Endothelial cell of umbilical vein (primary cell): ENCODE measurements at places on chromosomes 2 and 18. TPM values are rescaled to one million over a fixed set of nuclear protein-coding genes. Genes with fewer than 3 reads are reported as not detected.

Gene PTH2R
- not detected in 2 replicates for polyA plus RNA-seq

Gene EDAR
- polyA plus RNA-seq, result not detected in 2 replicates

Gene NEU4
- not detected in 2 replicates for polyA plus RNA-seq

Gene PSD4
- polyA plus RNA-seq, result 0.01 TPM in 1 of 2 replicates, not detected in the other

Gene PRKAG3
- not detected in 2 replicates for polyA plus RNA-seq
